Astrocyte (in vitro differentiated cells and primary cell): ENCODE measurements at places on chromosomes 6 and 20. TPM values are rescaled to one million over a fixed set of nuclear protein-coding genes. Genes with fewer than 3 reads are reported as not detected.
A peak's percentile ranks its signal among the peaks of the same experiment; 100 is the strongest.

The TOP1 gene
- 55.9 and 63.5 TPM in 2 replicates for total RNA-seq

The REM1 gene
- total RNA-seq = not detected in 2 replicates

The ADGRF5 gene
- total RNA-seq = 0.54 and 1.1 TPM in 2 replicates

The CST1 gene
- total RNA-seq = not detected in 2 replicates

The SMLR1 gene
- total RNA-seq = not detected in 2 replicates

The COL11A2 gene
- 1.3 and 2.2 TPM in 2 replicates for total RNA-seq

The BHLHE23 gene
- not detected in 2 replicates for total RNA-seq

The KCNK5 gene
- total RNA-seq = 0.14 and 0.17 TPM in 2 replicates

The MARCKS gene
- total RNA-seq = 240 and 261 TPM in 2 replicates

The FOXS1 gene
- 26.0 and 37.1 TPM in 2 replicates for total RNA-seq

The PLCB1 gene
- total RNA-seq = 10.7 and 11.0 TPM in 2 replicates

The FAM83D gene
- 2.1 and 3.3 TPM in 2 replicates for total RNA-seq

The PNPLA1 gene
- total RNA-seq = not detected in 2 replicates

DNA sequence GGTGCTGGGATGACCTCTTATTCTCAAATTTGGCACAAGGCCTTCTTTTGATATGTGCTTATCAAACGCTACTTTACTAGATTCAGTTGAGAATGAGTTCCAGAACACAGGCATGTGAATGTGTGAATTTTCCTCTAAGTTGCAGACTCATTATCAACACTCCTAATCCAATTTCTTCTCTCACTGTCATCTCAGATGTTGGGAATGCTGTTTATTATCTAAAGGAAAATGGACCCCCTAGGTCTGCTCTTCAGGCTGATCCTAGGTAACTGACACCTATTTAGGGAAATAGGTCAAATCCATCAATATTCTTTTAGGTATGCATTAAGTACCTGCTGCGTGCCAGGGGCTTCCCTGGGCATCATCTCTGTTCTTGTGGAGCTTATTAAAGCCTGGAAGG lies 215.0 kb upstream of the NOX3 start:
- no peak for DNase-seq

DNA sequence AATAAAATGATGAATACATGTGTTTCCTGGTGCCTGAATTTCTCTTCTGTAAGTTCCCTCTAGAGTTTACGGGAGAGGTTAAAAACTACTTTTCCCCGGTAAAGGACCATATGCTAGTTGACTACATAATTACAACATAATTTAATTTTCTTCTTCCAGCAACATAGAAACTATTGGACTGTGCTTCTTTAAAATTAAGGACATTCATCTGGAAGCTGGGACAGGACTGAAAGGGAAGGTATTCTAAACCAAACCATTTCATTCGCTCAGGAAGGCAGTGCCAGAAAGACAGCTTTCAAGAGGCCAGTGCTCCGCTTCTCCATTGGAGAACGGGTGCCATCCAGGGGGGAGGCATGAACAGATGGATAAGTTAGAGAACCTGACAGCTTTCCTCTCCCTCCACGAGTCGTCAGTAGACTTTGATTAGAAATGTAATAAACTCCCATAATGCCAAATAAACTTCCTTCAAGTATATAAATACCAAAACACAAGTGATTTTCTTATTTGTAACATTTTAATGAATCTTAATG lies 458.0 kb upstream of the SOX4 start:
- DNase-seq = no peak

DNA sequence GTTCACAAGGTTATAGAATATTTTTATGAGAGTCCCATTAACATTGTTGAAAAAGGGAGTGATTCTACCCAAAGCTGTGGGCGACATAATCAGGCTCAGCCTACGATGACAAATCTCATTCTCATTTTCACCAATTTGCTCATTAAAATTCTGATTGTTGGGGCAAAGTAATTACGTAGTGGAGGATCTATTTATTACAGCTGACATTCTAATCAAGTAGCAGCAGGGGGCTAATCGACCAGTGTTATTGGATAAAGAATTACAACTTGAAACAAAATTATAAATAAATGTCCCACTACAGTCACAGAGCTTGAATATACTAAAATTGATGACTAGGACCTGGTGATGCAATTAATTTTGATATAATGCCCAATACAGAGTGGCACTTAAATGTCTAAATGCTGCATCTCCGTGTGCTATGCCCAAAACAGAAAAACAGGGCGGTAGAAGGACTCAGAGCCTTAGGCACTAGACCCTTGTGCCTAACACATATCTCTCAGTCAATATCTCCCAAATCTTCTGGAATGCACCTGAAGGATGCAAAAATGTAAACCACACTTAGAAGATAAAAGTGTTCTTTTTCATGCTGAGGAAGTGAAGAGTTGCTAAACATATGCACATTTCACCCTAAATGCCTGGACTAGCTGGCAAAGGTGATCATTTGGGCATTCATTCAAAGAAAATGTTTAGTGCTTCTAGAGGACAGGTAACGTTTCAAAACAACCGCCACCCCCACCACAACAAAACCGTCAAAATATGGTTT lies 88.3 kb downstream of the CD24 start:
- DNase-seq = no peak

DNA sequence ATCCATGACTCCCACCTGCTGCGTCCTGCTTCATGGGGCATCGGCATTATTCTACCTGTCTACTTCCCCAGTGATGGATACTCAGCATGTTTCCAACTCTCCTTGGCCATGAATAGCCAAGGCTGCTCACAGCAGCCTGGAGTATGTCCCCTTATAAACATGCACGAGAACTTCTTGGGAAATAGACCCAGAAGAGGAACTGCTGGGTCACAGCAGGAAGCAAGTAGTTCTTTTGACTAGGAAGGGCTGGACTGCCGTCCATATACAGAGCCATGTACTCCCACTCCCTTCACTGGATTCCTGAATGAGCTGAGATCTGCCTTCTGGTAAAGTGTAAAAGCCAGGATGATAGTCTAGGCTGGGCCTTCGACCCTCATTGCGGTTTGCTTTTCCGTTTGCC lies 106.3 kb upstream of the KCNK16 start:
- no peak for DNase-seq

DNA sequence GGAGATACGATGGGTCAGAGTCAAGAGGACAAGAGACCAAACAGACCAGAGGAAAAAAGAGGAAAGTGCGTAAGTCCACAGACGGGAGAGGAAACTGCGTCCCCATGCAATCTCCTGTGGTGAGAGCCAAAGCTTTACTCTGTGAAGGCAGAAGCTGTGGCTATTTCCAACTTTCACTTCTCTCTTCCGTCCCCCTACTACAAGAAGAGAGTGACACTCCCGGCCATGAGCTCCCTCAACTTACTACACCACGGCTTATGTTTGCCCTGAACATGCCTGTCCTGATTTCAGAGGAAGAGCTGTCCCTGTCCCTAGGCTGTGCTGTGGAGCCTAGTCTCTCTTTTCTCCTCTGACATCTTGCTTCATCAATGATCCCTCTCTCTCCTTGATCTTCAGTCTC lies 11.5 kb upstream of the SSR1 start:
- DNase-seq = no peak

GRCh38 chr20:57594092-57594951 lies 25.9 kb downstream of the ZBP1 start:
- no peak for DNase-seq

DNA sequence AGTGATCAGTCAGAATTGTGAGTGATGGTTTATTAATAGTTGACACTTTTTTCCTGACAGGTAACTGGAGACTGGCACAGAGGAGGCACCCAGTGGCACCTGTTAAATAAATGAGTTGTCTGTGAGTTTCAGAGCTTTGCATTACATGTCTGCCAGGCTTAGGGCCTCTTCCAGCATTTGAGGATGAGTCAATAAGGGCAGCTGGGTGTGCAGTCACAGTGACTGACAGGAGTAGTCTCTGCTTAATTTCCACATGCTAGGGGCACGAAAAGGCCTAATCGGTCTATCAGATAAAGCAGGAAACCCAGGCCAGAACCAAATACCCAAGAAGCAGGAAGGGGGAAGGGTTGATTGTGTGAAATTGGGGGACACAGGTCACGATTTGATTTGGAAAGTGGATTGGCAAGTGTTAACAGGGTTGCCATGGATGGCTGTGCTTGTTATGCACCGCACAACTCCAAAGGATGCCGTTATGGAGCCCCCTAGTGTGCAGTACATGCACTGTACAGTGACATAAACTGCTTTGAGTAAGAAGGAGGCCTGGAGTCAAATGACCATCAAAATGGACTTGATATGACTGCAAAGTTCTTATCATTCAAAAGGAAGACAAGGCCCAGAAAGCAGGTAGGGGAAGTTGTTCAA lies 111.9 kb upstream of the GGTLC1 start:
- no peak for DNase-seq

DNA sequence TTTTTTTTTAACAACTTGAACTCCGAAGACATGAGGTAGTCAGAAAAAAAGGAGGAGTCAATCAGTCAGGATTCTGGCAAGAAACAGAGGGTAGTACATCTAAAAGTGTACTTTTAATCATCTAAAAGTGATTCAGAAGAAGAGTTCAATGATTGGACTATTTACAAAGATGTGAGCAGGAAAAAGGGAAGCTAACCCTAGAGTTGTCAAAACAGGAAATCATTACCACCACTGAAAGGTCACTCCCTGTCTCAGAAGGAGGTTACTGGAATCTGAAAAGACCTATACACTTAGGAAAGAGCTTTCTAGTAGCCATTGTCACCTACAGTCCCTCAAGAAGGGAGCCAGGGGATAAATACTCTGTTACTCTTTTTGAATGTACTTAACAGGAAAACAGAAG lies 16.7 kb upstream of the LMBRD1 start:
- DNase-seq = no peak

DNA sequence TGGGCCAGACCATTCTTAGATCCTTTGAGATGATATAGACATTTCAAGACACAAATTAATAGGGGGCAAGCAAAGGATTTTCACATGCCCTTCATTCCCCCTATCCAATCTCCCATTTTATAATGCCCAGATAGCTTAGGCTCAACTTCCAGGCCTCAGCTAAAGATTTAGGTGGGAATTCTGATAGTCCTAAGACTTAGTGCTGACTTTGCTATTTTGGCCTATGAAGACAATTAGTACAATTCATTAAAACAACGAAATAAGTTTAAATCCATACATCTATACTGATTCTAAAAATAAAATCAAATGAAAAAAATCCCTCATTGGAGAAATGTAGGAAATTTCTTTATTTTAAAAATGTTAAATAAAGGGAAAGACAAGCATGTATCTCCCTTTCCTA lies 259.5 kb downstream of the CBLN4 start:
- DNase-seq = no peak

GRCh38 chr6:163457637-163458561 lies 43.4 kb downstream of the QKI start:
- peak; percentile 97 for DNase-seq

GRCh38 chr6:29924287-29924686 lies 18.0 kb upstream of the HLA-A start:
- DNase-seq = no peak

- no peak for DNase-seq
Measured at GRCh38 chr6:105116150-105116549, 63.7 kb downstream of the POPDC3 start.

- DNase-seq = no peak
Measured at GRCh38 chr6:161074496-161075121, 83.0 kb downstream of the MAP3K4 start.

- DNase-seq = no peak
Measured at GRCh38 chr20:19027971-19028370, 184.5 kb upstream of the SLC24A3 start.

DNA sequence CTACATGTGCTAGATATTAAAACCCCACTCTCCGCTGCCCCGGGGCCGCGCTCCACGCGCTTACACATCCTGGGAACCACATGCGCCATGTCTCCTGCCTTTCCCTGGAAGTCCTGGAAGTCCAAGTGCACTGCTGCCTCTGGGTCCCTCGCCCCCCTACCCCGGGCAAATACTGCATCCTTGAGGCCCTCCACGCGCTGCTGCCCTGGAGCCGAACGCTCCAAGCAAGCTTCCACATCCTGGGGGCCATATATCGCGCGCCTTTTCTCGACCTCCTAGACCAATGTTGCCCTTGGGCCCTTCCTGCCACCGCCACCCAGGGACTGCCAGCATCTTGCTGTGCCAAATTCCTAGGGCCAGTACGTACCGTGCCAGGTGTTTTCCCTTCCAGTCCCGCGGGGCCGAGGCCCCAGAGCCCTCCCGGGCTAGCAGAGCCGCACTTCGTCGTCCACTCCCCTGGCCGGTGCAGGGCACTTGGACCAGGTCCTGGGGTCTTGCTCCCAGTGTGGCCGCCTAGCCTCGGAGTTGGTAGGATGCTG lies 779 bp upstream of the KCNG1 start:
- no peak for DNase-seq

DNA sequence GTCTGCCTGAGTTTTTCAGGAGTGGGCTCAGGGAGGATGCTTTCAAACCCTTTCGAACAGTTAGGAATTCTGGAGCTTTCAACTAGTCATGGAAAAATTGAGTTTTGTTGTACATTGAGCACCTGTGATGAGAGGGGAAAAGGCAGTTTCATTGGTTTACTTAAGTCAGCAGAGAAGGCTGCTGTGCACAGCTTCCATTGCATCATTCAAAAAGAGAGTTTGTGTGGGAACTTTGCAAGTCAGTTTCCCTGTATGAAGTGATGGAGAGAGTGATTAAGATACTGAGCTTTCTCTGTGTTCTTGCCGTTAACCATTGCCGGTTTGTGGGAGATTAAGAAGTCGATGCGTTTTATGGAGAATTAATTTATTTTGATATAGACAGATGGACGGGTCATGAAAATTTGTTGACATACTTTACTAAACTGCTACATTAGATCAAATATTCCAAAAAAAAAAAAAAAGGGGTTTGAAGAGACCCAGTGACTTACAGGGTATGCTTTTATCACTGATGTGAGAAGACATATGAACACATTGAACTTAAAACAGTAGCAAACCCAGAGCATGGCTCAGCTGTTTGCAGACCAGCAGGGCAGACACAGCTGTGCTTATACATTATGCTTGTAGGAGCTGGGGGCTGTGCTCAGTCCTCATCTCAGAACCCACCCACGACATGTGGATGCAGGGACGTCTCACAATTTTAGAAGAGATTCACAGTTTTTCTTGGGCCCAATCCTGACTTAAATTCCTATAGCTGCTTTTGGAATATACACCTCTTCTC lies 234.1 kb downstream of the SOX4 start:
- no peak for DNase-seq

- DNase-seq = no peak
Measured at GRCh38 chr6:42514745-42515144, 49.1 kb upstream of the UBR2 start.

- no peak for DNase-seq
Measured at GRCh38 chr20:59573837-59574236, 30.5 kb upstream of the PHACTR3 start.

DNA sequence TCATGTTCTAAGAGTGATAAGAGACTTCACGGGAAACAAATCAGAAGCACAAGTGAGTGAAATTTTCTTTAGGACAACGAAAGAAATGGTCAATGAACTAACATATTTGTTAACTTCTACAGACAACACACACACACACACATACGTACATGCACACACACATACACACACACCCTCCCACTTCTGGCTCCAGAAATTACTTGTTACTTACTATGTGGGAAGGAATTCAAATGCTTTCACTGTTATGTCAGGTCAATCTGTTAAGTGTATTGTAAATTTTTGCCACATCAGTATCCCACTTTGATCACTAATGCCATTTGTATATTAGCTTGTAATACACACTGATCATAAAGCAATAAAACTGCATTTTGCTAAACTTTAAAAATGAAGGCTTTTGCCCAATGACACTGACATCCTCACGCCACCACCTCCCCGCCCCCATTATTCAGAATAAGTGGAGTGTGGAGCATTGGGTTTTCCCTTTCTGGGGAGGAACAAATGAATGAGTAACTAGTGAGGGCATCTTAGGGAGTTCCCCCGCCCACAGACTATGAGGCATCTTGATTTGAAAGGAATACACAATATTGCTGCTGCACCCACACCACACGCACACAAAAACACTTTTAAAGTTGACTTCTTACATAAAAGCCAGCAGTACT lies 76.2 kb downstream of the ATXN1 start:
- DNase-seq = peak; percentile 89

GRCh38 chr6:94269256-94269655 lies 849.9 kb upstream of the EPHA7 start:
- DNase-seq = no peak
